ENCODE measurements at places on chromosomes 2 and 18.

- no peak for DNase-seq
These were observed 622 bp downstream of the LRP2 start for GRCh38 chr2:169361706-169362117.

DNA sequence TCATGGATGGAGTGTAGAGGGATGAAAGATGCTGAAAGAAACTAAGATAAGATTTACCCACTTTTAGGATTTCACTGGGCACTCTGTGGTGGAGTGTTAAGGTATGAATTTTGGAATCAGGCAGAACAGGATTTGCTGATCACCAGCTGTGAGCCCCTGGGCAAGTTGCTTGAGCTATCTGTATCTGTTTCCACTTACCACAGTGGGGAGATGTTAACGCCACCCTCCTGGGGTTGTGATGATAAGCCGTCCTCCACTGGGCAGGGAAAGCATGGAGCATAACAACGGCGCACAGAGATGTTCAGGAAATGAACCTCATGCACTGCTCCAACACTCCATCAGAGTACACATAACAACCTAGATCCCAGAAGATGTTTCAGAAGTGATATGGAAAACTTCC, 160.6 kb downstream of the MTCL1 start:
- DNase-seq: no peak

GRCh38 chr18:515156-515815, 14.8 kb upstream of the COLEC12 start:
- no peak for DNase-seq

DNA sequence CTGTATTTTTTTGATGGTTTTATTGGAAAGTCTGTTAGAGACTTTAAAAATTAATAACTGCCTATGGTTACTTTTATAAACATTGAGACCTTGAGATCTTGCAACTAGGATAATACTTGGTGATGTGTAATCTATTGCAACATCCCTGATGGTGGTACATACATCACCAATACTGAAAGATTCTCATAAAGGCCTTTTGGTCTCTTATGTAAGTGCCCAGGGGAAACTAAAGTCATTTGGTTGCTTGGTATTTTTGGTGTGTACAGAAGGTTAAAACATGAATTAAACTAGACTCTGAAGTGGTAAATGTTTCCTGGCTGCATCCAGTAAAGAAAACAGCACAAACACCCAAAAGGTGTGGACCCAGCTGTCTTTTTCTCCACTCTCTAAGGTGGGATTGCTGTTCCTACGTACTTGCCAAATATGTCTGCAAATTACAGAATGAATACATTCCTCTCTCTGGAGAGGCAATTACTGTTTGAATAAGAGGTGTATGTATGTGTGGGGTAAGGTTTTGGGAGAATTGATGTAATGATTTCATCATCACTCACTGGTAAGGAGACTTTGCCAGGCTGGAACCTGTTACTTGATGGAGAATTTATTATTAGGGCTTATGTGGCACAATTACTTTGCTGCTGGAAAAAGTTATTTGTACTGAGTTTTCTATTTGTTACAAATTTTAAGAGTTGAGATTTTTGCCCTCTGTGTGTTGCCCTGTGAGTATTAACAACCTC, 3.6 kb downstream of the B3GNT2 start:
- DNase-seq: peak; percentile 22

DNA sequence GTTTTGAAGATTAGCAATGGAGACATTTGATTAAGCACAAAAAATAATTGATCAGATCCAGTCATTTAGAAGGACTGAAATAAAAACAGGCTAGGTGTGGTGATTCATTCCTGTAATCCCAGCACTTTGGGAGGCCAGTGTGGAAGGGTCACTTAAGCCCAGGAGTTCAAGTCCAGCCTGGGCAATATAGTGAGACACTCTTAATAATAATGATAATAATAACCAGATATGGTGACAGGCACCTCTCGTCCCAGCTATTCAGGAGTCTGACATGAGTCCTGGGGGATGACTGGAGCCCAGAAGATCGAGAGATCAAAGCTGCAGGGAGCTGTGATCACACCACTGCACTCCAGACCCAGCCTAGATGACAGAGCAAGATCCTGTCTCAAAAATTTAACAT, 3.5 kb upstream of the FN1 start:
- no peak for DNase-seq

GRCh38 chr2:175884697-175885393, 117.2 kb downstream of the LNPK start:
- no peak for DNase-seq

- DNase-seq: no peak
These were observed 9.7 kb downstream of the PPP4R3B start for GRCh38 chr2:55607717-55608116.

- DNase-seq: no peak
These were observed 24.9 kb upstream of the SLC3A1 start for GRCh38 chr2:44250376-44250775.

DNA sequence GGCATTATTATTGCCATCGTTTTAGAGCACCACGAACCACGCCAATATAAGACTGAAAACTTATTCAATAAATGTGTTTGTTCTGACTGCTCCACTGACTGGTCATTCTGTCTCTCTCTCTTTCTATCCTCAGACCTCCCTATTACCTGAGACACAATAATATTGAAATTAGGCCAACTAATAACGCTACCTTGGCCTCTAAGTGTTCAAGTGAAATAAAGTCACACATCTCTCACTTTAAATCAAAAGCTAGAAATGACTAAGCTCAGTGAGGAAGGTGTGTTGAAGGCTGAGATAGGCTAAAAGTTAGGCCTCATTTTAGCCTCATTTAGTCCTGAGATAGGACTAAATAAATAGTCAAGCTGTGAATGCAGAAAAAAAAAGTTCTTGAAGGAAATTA, 38.8 kb downstream of the G6PC2 start:
- DNase-seq: no peak

DNA sequence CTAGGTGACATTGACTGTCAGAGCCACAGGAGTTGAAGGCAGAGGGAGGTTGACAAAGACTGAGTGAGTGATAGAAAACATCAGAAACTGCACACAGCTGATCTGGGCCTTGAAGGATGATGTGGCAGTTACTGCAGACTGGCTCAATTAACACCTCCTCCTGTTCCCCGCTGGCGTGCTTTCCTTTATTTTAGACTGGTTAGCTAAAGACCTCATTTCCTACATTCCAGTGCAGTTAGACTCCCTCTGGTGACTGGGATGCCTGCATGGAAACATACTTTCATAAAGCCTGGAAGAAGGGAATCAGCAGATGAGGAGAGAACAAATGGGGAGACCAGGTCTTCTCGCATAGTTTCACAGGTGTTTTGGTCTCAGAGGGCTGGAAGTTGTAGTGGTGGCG, 7.1 kb downstream of the TPGS2 start:
- no peak for DNase-seq

DNA sequence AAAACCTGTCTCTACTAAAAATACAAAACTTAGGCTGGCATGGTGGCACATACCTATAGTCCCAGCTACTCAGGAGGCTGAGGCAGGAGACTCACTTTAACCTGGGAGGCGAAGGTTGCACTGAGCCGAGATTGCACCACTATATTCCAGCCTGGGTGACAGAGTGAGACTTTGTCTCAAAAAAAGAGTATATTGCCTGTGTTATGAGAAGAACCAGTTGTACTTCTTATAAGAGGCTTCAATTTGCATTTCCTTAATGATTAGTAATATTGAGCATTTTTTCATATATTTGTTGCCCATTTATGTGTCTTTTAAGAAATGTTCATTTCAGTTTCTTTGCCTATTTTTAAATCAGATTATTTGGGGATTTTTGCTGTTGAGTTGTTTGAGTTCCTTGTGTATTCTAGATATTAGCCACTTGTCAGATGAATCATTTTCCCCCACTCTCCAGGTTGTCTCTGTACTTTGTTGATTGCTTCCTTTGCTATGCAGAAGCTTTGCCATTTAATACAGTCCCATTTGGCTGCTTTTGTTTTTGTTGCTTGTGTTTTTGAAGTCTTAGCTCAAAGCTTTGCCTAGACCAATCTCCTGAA, 75.8 kb upstream of the LRPPRC start:
- DNase-seq: no peak

- no peak for DNase-seq
These were observed 19.6 kb downstream of the EHD3 start for GRCh38 chr2:31253356-31254131.

DNA sequence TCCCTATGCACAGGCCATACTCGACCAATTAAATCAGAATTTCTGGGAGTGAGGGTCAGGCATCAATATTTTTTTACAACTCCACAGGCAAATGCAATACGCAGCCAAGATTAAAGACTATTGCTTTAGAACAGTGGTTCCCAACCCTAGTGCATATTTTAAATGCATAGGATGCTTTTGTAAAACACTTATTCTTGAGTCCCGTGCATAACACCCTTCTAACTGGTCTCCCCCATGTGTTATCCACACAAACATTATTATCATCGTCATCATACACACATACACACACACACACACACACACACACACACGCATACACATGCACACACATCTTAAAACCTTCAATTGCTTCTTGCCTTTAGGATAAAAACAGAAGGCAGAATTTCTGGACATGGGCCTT, 145.0 kb upstream of the PELI1 start:
- no peak for DNase-seq

DNA sequence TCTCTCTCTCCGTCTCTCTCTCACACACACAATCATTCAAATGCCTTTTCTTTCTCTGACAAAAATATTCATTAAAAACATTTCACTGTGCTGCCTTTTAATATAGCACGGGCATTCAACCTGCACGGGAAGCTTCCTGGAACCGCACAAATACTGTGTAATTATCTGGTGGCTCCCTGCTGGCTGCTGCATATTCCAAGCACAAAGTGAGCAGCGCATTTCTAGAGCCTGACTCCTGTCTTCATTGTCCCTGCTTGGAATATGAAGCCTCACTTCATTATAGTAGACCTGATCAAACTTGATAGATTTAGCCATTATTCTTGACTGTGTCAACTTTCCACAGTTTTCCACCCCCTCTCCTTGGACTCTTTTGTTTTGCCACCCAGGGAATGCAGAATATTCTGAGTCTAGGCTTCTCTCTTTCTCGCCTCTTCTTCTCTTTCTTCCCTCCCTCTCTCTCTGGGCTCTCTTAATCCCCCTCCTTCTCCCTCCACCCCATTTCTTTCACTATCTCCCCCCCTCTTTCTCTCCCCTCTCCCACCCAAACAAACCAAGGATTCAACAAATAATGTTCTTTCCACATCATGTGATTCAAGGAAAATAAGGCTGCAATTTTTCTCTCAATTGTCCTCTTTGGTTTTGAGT, 672.1 kb upstream of the FANCL start:
- no peak for DNase-seq

DNA sequence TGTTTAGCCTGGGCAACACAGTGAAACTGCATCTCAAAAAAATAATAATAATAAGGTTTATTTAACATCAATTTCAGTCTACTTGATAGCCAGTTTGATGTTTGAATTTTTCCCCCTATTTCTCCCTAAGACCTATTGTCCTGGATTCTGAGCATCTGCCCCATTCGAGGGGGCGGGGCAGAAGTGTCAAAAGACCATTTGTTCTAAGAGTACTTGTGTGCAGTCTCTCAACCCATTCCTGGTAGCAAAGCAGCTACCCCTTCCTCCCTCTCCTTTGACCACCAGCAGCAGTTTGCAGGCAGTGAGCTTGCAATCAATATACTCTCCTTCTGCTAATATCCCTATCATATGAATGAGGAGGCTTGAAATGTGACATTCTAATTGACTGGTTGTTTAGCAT, 71.9 kb downstream of the VWC2L start:
- no peak for DNase-seq

- DNase-seq: no peak
These were observed 20.2 kb downstream of the CHST9 start for GRCh38 chr18:27164905-27165304.

DNA sequence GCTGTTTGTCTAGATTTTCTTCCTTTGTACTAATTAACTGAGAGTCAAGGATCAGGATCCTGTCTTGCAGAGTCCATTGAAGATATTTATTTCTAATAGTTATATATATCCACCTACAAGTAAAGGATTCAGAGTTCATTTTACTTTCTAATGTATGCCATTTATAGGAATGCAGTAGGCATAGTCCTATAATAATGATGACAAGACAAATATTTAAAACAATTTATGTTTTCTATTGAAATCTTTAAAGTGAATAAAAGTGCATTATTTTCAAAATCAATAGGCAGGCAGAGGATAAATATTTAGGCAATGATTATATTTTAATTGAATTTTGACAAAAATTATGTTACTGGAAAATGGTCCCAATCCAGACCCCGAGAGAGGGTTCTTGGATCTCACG, 1430.8 kb upstream of the NXPH2 start:
- DNase-seq: no peak

- DNase-seq: peak; percentile 34
These were observed 28.5 kb downstream of the GPR55 start for GRCh38 chr2:230896346-230897115.

GRCh38 chr18:22844628-22845027, 88.5 kb upstream of the RBBP8 start:
- DNase-seq: no peak

DNA sequence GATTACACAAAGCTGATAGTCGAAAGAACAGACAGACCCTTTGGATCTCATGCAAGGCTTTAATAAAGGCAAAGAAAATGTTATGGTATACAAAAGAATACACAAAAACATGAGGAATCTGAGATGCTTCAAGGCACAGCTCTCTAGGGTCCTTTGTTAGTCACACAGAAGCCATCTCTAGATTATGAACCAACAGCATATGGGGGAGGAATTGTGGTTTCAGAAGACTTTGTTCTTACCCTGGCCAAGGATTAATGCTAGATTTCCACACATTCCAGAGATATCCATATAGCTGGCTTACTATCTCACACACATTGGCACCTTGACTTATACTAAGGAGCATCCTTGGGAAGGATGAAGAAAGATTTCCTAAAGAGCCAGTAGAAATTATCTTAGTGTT, 206.1 kb downstream of the GULP1 start:
- no peak for DNase-seq

- DNase-seq: no peak
These were observed 95.0 kb downstream of the RNF144A start for GRCh38 chr2:7012141-7012764.

DNA sequence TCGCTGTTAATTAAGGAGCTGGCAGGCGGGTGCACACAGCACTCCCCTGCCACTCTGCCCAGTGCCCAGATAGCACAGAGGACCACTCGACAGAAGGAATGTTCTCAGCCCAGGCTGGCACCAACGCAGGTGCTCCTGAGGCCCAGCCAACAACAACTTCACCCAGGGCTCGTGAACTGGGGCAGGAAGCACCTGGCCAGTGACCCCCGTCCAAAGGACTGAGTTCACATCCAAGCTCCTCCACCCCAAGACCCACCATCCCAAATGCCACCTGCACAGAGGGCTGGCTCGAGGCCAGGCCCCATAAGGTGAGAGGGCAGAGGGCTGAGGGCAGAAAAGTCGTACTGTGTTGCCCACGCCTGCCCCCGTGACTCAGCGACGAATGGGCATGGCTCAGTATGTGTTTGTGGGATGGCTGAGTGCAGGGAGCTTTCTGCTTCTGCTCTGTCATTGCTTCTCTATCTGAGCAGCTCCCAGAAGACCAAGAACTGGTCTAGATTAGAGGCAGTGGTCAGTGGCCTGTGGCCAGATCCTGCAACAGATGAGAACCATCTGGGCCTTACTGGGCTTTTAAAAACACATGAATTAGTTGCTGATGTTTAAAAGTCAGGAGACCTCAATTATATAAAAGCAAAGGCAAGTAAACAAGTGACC, 68.4 kb downstream of the POLR1A start:
- peak; percentile 77 for DNase-seq

Data from natural killer cell treated with Interleukin-12 subunit alpha and Interleukin-12 subunit beta and Interleukin-15 and Interleukin-18, amount 100 ng/mL, for 72 hours (primary cell).